Ecto neural progenitor cell (in vitro differentiated cells): ENCODE measurements at places on chromosomes 3 and 15.
A peak's percentile ranks its signal among the peaks of the same experiment; 100 is the strongest.

- peak; percentile 34 for DNase-seq
These were observed 1.9 kb upstream of the PLCD1 start for GRCh38 chr3:38031022-38031994.

DNA sequence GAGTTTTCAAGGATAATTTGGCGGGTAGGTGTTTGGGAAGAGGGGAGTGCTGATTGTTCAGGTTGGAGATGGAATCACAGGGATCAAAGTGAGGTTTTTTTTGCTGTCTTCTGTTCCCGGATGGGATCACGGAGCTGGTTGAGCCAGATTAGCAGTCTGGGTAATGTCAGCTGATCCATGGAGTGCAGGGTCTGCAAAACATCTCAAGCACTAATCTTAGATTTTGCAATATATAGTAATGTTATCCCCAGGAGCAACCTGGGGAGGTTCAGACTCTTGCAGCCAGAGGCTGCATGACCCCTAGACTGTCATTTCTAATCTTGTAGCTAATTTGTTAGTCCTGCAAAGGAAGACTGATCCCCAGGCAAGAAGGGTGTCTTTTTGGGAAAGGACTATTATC lies 354.1 kb upstream of the SGO1 start:
- DNase-seq = no peak

GRCh38 chr15:51846463-51847230 lies 17.2 kb downstream of the TMOD3 start:
- DNase-seq = no peak

GRCh38 chr3:172101107-172101506 lies 61.7 kb downstream of the FNDC3B start:
- no peak for DNase-seq

- no peak for DNase-seq
These were observed 449.9 kb downstream of the PDCD6IP start for GRCh38 chr3:34248352-34248751.

- DNase-seq = no peak
These were observed 15.0 kb downstream of the KLF13 start for GRCh38 chr15:31341496-31342195.

GRCh38 chr15:99537344-99537743 lies 28.4 kb upstream of the MEF2A start:
- DNase-seq = no peak

DNA sequence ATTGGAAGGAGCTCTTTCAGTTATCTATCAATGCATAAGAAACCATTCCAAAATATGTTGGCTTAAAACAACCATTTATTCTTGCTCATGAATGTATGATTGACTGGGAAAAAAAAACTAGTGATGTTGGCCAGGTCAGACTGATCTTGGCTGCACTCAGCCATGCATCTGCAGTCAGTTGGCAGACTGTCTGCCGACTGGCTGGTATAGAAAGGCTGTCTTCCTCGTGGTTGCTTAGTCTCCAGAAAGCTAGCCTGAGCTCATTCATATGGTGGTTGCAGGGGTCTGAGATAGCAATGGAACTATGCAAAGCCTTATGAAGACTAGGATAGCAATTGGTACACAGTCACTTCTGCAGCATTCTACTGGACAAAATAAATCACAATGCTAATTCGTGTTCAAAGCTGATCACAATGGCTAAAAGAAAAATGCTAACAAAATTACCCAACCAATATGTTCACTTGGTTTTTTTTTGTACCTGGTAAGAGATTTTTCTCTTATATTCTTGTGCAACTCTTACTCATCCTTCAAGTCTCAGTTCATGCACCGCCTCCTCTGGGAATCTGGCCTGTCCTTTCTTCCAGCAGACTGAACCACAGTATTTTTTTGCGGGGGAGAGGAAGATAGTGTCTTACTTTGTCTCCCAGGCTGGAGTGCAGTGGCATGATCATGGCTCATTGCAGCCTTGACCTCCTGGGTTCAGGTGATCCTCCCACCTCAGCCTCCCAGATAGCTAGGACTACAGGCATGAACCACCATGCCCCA lies 126.8 kb downstream of the KCNAB1 start:
- no peak for DNase-seq

DNA sequence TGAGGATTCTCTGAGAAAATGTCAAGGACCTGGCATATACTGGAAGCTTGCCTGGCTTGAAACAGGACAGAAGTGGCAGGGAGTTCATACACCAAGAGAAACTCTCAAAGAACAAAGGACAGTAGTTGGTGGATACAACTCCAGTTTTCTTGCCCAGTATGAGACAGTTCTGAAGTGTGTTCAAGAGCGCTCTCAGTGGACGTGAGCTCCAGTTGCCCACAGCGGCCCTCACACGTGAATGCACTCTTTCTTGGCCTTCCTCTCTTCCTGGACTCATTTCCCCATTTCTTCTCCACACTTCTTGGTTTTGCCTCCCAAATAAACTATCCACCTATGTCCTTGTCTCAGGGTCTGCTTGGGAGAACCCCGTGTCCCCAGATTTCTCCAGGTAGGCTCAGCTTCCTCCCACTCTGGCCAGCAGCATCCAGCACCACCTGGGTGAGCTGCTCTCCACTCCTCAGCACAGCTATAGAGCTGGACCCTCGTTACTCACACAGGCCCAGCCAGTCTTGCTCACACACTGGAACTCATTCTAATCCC lies 54.5 kb downstream of the DCLK3 start:
- DNase-seq = no peak

DNA sequence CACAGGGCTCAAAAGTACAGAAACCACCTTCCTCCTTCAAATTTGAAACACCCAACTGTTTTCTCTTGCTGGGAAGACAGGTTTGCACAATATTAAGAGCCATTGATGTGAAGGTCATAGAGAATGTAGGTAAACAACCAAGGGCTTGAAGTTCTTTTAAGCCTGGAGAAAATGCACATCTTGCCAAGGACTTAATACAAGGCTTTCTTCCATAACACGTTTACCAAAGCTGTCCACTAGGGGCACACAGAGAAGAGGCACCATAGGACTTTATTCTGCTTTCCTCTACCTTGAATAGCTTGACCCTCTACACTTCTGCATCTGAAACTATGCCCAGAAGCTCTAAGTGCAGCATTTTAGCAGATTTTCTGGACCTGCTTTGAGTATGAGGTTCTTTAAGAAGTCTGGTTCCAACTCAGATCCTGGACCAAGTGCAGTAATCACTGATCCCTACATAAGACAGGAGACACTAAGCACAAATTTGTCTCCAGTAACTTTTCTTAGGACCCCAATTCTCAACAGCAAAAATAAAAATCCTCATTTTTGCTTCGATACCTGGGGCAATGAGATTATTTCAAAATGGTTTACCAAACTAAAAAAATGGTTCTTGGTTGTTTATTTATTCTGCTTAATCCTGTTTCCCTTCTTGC lies 138.0 kb downstream of the FBN1 start:
- DNase-seq = no peak

- DNase-seq = no peak
These were observed 1.2 kb upstream of the LRRC34 start for GRCh38 chr3:169813757-169814517.

DNA sequence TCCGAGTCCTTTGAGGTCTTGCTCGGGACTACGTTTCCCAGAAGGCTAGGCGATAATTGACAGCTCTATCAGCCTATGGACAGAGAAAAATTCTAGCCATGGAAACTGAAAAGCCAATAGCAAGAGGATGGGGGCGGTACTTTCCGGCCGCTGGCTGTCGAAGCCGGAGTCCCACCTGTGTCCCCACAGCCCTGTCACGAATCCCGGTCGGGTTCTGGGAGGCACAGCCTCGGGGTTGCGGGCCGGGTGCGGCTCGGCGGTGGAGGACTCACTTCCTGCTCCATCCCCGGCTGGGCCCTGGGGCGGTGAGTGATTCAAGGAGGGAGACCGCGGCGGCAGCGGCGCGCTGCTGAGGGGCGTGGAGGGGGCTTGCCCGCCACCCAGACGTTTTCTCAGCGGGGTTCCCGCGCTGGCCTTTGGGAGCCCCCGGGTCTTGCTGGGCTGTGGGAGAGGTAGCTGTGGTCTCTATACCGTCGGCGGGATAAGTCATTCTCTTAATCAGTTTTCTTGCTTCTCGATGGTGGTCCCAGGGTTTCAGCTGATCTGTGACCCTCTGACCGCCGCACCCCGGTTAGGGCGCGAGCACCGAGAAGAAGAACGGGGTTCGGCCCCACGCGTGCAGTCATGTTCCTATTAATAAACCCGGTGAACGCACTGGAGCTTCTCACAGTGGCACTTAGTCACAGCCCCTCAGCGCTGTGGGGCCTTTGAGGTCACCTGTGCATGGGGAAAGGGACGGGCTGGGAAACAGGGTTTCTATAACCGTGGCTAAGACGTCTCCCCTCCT lies at the start of gene ZNF774:
Gene ZNF774, plus strand, starts transcription at position 178 of the 787 bp plus-strand sequence. CDS start 2,377 bp downstream, outside the sequence.
- DNase-seq = peak; percentile 91

DNA sequence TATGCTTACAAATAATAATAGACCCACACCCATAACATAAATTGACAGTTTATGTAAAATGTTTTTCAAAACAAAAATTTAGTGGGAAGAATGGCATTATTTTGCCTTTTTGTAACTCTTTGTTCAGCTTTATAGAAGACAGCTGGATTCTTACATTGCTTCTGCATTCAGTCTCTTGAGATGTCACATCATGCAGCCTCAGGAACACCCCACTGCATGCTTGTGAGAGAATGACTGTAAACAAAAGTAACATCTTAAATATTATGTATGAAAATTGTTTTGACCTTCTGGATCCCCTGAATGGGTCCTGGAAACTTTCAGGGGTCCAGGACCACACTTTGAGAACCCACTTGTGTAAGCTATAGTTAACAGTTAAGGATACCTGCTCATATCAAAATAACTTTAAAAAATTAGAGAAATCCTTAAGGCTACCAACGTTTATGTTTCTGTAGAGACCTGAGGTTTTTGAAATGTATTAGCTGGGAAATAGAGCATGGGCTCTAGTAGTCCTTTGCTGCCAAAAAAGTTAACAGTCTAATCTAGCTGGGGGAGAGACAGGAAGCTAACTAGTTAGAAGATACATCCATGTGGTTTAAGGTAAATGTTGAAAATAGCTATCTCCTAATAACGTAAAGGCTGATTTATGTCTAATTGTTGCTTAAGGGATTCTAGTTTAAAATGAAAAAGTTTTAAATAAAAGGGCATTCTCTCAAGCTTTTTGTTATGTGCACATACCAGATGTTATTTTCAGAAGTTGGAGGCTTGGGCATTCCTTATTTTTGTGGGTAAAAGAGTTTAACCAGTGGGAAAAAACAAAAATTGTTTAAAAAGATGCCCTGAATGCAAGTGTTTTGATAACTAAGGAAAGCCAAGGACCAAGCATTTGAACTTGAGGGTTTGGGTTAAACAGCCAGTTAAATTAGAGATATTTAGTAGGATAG lies 3.8 kb downstream of the USP3 start:
- no peak for DNase-seq

DNA sequence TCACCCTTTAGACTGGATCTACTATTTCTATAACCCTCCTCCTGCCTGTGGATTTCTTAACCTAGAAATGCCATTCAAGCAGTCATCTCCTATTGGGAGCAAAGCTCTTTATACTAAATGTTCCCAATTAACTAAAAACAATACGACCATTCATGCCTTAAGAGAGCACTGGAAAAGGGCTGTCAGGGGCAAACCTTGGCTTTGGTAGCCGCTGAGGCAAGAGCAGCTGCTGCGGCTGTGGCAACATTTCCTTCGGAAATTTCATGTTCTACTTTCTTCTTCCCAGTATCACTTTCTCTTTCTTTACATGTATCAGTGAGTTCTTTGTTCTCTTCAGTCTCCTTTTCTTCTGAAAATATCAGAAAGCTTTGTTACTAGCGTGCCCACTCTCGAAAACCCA lies 56.3 kb upstream of the CSPG5 start:
- DNase-seq = no peak

DNA sequence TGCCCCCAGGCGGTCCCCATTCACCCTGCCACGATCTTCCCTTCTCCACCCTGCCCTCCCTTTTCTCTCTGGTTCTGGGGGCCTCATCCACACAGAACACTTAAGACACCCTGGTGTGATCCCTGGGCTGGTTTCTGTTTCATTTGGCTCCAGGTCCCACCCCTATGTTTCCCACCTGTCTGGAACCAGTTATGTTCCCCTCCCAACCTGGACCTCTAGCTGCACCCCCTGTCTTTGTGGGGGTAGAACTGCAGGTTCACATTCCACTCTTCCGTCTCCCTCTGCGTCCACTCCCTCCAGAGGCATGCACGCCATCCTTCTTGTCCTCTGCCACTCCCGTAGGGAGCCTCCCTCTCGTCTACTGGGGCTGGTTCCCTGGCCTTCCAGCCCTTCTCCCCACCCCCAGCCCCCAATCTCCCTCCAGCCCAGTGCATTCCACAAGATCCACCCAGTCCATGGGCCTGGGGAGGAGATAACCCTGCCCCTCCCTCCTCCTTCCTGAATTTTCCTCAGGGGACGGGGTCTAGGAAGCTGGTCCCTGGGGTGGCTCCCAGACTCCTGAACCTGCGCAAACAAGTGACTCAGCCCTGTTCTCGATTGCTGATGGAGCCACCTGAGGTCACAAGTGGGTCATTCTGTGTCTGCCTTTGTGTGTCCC lies 73.8 kb downstream of the ABTB1 start:
- DNase-seq = no peak

GRCh38 chr3:174438501-174439145 lies 420.5 kb upstream of the NAALADL2 start:
- no peak for DNase-seq

DNA sequence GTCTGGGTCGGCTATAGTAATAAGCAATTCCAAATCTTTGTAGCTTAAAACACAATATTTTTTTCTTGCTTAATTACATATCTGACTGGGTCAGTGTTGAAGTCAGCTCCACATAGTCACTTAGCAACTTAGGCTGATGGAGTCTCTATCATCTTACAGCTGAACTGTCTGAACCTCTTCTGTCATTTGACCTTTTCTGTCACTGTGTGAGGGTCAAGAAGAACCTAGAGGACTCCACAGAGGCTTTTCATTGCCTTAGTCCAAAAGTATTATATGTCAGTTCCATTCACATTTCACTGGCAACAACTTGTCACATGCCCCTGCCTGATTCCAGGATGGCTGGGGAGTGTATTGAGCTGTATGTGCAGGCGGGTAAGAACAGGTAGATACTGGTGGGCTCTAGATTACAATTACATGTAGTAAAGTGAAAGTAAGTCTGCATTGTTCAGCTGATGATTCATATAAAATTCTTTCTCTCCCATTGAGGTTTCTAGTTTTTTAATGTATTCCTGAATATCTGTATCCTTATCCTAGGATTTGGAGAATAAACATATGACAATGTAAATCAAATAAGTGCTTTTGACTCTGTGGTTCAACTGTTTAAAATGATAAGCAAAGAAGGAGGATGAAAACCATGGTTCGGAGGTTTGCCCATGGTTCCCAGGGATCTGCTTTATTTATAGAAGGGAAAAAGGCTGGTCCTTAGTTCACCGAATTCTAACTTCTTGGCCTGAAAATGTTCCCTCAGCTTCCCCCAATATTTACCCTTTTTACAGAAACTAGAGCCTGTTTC lies 5.8 kb upstream of the ARPP21 start:
- no peak for DNase-seq

GRCh38 chr3:175977968-175978752 lies 1119.0 kb downstream of the NAALADL2 start:
- DNase-seq = no peak
